Stimulated activated CD4-positive, alpha-beta T cell treated with anti-CD3 and anti-CD28 coated beads, TNF-alpha, amount 100 ng/mL, for 24 hours (primary cell): ENCODE measurements at places on chromosomes 1 and 21.

- no peak for DNase-seq
These were observed 83.1 kb upstream of the WNT4 start for GRCh38 chr1:22225858-22226589.

DNA sequence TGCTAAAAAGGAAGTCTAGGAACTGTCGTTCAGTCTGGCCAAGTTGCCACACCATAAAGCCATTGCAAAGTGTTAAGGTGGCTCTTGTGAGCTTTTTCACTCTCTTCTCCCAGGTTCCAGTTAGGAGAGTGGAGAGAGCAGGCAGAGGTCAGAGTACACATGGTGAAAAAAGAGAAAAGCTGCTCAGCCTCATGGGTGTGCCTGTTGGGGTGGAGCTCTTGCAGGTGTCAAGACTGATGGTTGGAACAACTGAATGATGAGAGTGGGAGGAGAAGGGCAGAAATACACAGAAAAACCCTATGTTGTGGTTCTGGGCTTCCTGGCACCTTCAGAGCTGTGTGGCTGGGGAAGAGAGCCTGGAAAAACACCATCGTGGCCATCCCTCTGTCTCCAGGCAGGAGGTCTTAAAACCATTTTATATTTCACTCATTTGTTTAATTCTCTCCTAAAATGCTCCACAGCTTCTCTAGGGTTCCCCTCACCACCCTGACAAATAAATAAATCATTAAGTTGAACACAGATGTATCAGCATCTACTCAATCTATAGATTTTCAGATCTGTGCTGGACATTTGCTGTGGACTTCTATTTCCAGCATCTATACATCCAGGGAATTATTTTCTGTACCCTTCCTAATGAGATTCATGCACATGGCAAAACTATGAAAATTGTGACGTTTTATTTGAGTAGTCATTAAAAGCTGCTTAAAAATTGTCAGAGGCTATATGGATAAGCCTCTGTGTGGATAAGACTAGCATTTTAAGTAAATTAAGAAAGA, 17.5 kb downstream of the UBASH3A start:
- no peak for DNase-seq

GRCh38 chr1:65310078-65310587, 790 bp downstream of the DNAJC6 start:
- DNase-seq = no peak

DNA sequence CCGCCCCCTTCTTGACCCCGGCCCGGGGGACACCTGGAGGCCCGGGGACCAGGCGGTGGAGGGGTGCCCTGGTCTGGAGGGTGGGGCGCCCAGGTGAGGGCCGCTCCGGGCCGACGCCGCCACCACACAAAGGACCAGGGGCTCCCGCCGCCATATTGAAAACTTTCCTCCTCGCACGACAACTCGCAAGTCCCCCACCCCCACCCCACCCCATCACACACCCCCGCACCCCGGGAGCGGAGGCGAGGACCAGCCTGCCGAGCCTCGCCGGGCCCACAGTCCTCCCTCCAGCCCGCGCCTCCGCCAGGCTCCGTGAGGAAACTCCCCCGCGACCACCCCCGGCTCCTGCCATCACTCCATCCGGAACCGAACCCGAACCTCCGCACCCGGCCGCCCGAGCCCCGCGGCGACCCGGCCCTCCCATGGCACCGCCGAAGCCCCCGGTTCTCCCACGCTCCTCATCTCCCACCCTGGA, 733 bp downstream of the KDM5B start:
- peak; percentile 46 for DNase-seq

GRCh38 chr1:223010582-223011504, 132.2 kb downstream of the TLR5 start:
- no peak for DNase-seq

GRCh38 chr21:25421321-25422028, 185.8 kb downstream of the MRPL39 start:
- peak; percentile 54 for DNase-seq

- no peak for DNase-seq
These were observed 73.4 kb downstream of the ZP4 start for GRCh38 chr1:237817277-237817676.
